ENCODE measurements at places on chromosomes 7 and 10.

- no peak for DNase-seq
Measured at GRCh38 chr7:85205754-85206153, 18.9 kb upstream of the SEMA3D start.

DNA sequence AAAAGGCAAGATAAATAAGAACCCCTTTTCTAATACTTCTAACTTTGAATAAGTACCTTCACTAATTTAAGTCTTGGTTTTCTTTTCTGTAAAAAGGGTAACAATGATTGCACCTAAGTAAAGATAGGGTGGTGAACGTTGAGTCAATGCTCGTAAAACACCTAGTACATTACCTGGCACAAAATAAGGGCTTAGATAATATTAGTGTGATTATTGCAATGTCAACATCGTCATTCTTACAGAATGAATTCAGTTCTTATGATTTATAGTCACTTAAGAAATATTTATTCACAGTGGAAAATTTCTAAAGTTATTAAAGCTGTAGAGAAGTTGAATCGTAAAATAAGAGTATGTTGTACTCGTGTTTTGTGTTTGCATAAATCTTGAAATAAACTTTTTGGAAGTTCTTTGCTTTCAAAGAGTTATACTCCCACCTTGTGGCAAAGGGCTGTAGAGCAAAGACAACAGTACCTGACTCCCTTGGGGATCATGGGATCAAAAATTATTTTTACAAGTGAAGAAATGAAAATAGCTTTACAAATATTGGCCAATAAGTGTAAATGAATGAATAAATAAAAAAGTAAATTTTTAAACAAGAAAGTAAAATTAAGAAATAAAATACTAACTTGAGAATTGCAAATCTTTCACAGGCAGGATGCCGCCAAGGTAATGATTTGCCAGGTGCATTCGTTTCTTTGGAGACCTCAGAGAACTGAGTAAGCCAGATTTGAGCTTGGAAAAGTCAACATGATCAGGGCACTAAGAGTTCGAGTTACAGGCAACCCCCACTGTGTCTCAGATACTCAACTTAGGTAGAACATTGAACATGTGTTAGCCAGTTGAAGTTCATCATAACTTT lies 285.8 kb upstream of the CACNA2D1 start:
- no peak for DNase-seq

- no peak for DNase-seq
Measured at GRCh38 chr7:92763636-92764423, 72.5 kb downstream of the CDK6 start.

DNA sequence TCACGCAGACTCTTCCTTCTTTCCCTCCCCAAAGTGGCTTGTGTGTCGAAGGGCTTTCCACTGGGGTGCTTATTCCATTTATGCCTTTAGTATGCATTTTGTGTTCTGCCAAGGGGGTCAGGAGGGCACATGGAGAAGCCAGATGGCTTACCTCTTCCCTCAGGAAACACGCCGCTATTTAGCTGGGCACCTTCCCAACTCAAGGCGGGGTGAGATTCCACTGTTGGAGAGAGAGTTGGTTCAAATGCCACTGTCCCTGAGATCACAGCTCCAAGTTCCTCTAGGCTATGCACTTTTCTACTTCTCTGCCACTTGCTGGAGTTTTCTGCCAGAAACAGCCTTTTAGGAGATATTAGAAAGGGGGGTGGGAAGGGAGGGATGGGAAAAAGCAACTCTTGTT lies 1091.8 kb downstream of the LRMDA start:
- no peak for DNase-seq

DNA sequence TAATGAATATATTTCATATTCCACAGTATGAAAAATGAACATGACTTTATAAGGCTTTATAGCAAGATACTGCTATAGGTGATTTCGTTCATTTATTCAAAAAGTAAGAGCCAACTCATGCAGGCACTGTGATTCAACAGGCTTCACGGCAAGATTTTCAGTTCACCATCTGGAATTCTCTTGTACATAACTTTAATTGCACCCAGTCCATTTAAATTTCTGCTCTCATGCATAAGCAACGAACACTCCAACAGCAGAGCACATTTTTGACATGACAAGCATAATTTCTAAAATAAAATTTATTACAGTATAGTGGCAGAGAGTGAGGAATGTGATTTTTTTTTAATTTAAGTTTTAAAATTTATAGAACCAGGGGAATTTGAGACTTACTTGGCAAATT lies 436.1 kb downstream of the PHTF2 start:
- DNase-seq, result no peak

- no peak for DNase-seq
Measured at GRCh38 chr10:122152544-122152943, 118.6 kb upstream of the BTBD16 start.

DNA sequence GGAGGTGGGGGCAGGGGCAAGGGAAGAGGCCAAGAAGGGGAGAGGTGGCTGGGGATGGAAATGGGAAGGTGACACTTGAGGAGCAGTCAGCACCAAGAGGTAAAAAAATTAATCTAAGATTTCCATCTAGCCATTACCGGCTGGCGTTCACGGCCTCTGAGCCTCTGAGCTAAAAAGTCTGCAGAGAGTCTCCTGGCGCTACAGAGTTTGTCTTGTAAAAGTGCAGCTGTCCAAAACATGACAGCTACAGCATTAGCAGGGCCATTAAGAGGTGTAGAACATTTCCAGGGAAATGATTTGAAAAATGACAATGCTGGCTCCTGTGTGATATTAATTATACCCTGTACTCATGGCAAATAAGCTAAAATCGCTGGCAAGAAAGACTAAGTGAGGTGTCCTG lies 167.6 kb downstream of the LRMDA start:
- no peak for DNase-seq

DNA sequence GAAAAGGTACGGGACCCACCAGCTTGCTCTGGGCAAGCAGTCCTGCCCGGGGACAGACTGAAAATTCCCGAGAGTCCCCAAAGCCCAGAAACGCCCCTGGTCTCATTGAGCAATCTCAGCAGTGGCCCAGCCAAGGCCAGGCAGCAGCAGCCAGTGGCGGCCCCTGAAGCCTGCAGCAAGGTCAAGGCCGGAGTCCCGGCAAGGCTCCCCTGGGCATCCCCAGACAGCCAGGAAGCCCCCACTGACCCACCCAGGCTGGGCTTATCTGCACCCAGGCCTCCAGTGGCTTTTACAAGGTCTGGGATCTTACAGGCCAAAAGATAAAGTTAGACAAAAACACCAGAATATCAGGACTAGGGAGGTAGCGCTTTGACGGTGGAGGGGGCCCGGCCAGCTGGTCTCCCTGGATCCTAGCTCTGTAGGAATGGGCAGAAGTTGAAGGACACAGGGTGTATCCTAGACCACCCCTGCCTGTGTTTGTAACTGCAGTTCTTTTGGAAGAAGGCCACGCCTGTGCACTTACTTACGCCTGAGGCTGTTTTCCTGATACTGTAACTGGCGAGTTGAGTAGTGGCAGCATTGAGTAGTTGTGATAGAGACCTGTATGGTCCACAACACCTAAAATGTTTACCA lies 130.5 kb upstream of the NPS start:
- DNase-seq, result no peak

GRCh38 chr10:22679608-22680007 lies 34.8 kb downstream of the PIP4K2A start:
- DNase-seq, result no peak

GRCh38 chr7:143016996-143017395 lies 9.9 kb downstream of the OR9A2 start:
- no peak for DNase-seq
